ENCODE measurements at places on chromosomes 2 and 18. TPM values are rescaled to one million over a fixed set of nuclear protein-coding genes. Genes with fewer than 3 reads are reported as not detected.

DNA sequence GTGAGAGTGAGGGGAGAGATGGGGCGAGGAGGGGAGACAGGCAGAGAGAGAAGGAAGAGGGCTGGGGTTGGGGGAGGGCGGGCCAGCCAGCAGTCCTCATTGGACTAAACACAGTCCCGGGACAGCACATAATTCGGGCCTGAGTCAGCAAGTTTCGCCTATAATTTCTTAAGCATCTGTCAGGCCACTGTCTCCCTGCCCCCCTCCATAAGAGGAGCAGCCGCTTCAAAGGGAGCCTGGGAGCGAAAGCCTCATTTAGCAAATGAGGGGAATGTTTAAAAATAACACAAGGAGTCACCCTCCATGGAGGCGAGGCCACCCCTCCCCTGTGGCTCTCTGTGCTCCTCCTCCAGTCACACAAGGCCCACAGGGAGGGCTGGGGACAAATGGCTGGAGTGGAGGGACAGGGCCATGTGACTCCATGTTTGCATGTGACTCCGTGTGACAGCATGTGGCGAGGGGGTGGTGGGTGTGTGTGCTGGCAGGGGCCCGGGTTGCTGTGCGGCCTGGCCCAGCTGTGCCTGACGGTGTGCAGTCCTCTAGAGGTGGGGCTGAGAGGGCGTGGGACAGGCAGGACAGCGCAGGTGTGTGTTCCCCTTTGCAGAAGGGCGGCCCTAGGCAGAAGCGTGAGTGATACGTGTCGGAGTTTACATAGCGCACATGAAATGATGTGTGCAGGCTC, 162.4 kb downstream of the CELF4 start:
- peak; percentile 95 for ATAC-seq

DNA sequence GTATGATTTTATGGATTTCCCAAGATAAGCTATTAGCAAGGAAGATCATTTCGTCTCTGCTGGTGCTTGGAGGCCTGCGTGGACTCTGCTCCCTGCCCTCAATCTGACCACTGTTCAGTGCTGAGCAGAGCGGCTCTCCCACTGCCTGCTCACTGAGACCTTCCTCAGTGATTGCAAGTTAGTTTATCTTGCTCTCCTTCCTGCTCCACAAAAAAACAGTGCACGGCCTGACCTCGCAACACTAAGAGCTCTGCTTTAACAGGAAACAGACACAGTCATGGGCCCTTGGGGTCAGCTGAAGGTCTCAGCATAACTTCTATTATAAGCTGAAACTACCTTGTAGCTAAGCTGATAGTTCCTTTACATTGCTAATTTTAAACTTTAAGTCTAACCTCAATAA, 53.1 kb downstream of the PRELID3A start:
- no peak for ATAC-seq

- ATAC-seq = no peak
These were observed 1.7 kb downstream of the MARS2 start for GRCh38 chr2:197706839-197707207.

DNA sequence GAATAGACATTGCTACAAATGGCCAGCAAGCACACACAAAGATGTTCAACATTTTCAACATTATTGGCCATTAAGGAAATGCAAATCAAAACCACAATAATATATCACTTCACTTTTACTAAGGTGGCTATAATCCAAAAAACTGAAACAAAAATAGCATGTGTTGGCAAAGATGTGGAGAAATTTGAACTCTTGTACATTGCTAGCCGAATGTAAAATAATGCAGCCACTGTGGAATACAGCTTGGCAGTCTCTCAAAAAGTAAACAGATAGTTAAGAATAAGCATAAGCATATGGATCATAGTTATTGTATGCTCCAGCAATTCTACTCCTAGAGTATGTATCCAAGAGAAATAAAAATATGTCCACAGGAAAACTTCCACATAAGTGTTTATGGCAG, 192.5 kb downstream of the EN1 start:
- ATAC-seq = peak; percentile 75

The METTL4 gene
- total RNA-seq = 5.5 TPM

The CYRIA gene
- 18.6 TPM for total RNA-seq

The TLX2 gene
- total RNA-seq = 0.73 TPM

The THSD7B gene
- total RNA-seq = 0.36 TPM

The OSBPL6 gene
- 10.7 TPM for total RNA-seq

Data from motor neuron (in vitro differentiated cells).